IMR-90 (cell line): ENCODE measurements at places on chromosomes 5 and 9. TPM values are rescaled to one million over a fixed set of nuclear protein-coding genes. Genes with fewer than 3 reads are reported as not detected.
A peak's percentile ranks its signal among the peaks of the same experiment; 100 is the strongest.

GRCh38 chr9:33475357-33475756 is 1.6 kb upstream of the NOL6 start:
- no peak for DNase-seq

DNA sequence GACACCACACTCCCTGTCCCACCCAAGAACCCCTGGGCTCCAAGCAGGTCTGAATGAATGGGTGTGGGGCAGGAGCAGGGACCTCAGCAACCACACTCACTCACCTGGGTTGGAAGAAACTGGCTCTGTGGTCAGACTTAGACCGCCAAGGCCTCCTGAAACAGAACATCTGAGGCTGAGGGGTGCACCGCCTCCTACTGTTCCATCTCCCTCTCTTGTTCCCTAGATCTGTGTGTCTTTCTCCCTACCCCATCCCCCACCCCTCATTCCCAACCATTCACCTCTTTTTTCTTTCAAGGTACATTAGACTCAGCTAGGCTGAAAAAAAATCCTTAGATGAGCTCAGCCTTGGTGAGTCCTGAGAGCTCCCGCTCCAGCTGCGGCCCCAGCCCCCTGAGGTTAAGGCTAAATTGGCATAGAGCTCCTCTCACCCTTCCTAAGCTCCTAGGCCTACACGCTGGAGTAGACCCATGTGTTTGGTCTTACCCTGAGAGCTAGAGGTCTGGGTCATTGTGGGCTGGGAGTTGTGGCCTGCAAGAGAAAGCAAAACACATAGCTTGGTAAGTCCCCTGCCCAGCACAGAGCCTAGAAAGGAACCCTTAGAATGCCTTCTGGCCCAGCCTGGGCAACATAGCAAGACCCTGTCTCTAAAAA is 4.8 kb downstream of the ECSCR start:
- DNase-seq = no peak

GRCh38 chr5:122880749-122881148 is 35.3 kb downstream of the SNX24 start:
- DNase-seq = no peak

DNA sequence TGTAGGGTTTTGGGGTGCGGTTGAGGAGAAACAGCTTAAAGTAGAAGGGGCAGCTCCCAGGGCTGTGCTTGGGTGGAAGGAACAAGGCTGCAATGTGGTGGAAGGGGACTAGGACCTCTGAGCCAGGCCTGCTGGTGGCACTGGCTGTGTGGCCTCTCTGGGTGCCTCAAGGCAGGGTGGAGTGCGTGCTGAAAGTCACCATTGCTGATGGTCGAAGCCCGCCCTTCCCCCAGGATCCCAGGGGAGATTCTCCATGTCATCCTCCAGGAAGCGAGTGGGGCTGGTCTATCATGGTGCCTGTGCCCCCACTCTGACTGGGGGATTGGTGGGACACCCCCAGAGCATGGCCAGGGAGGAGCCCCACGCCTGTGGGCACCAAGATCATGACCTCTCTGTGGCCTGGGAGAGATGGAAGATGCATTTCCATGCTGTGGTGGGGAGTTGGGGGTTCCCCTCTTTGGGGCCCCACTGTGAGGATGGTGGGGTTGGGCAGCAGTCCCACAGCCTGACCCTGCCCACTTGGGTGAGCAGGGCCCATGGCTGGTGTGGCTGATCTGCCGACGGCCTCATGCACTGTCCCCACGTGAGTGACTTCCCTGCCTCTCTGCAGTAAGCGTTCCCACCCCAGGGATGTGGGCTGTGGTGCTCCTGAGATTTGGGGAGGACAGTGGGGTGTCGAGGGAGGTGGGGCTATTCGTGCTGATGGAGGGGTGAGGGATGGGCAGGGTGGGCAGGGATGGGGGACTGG is 25.8 kb downstream of the WNK2 start:
- DNase-seq = no peak

- DNase-seq = no peak
These were observed 421.7 kb downstream of the CDK5RAP2 start for GRCh38 chr9:120158221-120158620.

- DNase-seq = no peak
These were observed 1237.5 kb upstream of the CDH9 start for GRCh38 chr5:28275931-28276330.

- DNase-seq = no peak
These were observed 5.9 kb downstream of the C9orf153 start for GRCh38 chr9:86253577-86253976.

GRCh38 chr9:79524266-79524665 is 47.5 kb upstream of the TLE4 start:
- peak; percentile 60 for DNase-seq

DNA sequence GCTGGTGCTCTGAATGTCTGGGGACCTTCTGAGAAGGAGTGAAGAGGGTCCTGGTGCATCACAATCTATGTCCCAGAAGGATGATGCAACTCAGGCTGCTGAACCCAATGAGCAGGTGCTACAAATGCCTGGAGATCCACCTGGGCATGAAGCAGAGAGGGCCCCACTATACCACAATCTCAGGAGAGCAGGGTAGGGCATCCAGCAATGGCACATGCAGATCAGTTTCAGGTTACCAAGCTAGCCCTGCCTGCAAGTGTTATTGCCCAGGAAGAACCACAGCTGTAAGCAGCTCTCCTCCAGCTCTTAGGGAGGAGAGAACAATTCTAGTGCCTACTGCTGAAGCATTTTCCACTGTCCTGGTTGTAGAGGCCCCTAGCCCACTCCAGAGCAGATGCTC is 389.2 kb upstream of the TNC start:
- no peak for DNase-seq

The MARCOL gene
- total RNA-seq = not detected in 2 replicates

The PTCH1 gene
- total RNA-seq = 4.1 and 5.3 TPM in 2 replicates

The SPAG8 gene
- total RNA-seq = 0.28 and 0.72 TPM in 2 replicates

The SPINK13 gene
- not detected in 2 replicates for total RNA-seq

The CARTPT gene
- total RNA-seq = not detected in 2 replicates

The TERT gene
- total RNA-seq = not detected in 2 replicates
